ENCODE measurements at places on chromosomes 4 and X.

DNA sequence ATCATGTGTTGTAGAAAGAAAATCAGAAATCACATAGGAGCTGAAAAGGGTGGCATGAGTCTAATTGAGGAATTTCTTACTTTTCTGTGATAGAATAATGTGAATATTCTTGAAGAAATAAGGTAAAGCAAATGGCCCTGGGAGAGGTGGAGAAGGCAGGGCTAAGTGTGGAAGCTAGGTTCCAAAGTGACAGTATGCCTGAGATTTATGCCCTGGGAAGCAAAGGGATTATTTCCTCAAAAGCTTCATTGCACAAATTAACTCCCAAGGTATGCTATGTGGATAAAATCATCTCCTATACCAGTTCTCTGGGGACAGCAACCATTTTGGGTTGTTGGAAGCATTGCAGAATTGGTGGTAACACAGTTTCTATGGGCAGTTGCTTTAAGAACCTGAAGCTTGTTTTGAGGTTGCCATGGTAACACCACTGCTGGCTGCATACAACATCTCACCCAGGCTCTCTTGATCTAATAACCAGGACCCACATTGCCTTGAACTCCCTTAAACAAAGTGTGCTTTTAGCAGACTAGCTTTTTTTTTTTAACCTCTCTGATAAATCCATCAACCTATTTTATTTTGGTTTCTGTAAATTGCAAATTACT is 21.0 kb downstream of the MAOA start:
- no peak overlapping the region for H3K27ac ChIP-seq

DNA sequence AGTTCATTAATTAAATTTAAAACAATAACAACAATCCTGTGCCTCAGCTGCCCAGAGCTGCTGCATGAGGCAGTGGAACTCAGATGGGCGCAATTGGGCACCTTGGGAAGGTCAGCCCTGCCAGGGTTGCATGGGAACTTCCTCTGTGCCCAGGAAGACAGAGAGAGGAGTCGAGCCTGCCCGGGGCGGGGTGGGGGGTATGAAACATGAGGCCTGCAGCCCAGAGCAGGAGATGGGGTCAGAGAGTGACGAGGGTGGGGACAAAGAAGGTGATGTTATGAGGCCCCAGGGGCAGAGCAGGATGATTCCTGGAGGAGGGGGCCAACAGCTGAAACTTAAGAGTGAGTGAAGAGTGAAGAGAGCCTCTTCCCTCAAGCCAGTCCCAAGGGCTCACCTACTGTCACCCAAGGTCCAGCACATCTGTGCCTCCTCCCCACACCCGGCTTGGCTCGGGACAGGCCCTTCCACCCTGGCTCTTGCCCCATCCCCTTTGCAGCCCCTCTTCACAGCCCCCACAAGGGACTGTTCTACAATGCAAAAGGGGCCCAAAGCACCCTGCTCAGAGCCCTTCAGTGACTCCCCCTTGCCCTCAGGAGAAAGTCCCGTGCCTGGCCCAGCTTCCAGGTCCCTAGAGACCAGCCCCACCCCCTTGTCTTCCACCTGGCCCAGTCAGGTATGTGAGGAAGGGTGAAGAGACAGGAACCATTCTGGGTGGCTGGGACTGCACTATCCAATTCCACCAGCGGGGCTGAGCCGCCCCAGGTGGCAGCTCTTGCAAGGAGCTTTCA is 31.4 kb downstream of the HMX1 start:
- H3K36me3 ChIP-seq: no peaks in the 10 kb centered on the region
- peak; percentile 27 for DNase-seq

DNA sequence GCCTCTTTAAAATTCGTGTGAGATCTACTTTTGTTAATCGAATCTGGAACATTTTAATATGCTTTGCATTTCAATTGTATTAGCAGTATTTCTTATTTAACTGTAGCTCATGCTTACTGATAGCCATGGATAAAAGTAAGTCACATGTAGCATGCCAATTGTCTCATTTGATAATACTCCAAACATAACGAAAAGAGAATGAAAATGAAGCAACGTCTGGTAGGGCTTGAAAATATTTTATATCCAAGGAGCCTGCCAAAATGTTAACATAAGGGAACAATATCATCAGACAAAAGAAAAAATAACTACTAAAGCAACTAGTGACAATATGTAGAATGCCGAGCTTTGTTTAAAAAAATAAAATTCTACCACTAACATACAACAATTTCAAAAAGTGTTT is 94.1 kb upstream of the MID1 start:
- H3K27ac ChIP-seq: no peak overlapping the region
- no peak for DNase-seq
- H3K27me3 ChIP-seq: no peaks in the 10 kb centered on the region
- no peaks in the 10 kb centered on the region for H3K4me1 ChIP-seq

GRCh38 chrX:116239944-116240840 is 69.6 kb downstream of the AGTR2 start:
- no peaks in the 10 kb centered on the region for H3K27me3 ChIP-seq
- H3K27ac ChIP-seq: 0 out of 2 replicates have a peak overlapping the region, but pooled peaks have one; percentile 15
- DNase-seq: peak; percentile 28
- H3K4me1 ChIP-seq: peaks cover 18% of the 10 kb centered on the region
- H3K36me3 ChIP-seq: no peaks in the 10 kb centered on the region

- no peaks in the 10 kb centered on the region for H3K27me3 ChIP-seq
- H3K4me1 ChIP-seq: peaks cover 26% of the 10 kb centered on the region
- peak overlapping the region; percentile 81 for H3K27ac ChIP-seq
- H3K36me3 ChIP-seq: peaks cover 13% of the 10 kb centered on the region
Measured at GRCh38 chr4:84939113-84939512, 27.4 kb downstream of the WDFY3 start.

DNA sequence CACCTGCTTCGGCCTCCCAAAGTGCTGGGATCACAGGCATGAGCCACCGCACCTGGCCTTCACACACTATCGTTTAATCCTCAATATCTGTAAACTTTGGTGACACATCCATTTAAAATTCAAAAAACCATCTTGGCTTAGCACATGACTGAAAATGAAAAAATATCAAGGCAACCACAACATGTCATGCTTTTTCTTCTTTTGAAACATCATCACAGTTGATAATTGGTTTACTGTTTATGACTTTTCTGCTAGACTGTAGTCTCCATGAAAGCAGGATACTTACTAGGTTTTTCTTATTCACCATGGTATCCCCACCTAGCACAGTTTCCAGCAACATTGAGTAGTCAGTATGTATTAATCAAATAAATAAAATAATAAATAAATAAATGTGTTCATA is 11.0 kb downstream of the GNRHR start:
- H3K4me3 ChIP-seq: no peak overlapping the region
- H3K27ac ChIP-seq: no peak overlapping the region
- H3K27me3 ChIP-seq: no peaks in the 10 kb centered on the region
- no peak for DNase-seq
- H3K4me1 ChIP-seq: no peaks in the 10 kb centered on the region

- H3K4me1 ChIP-seq: peaks cover 16% of the 10 kb centered on the region
- H3K4me3 ChIP-seq: no peak overlapping the region
- no peaks in the 10 kb centered on the region for H3K27me3 ChIP-seq
- peaks cover 8% of the 10 kb centered on the region for H3K36me3 ChIP-seq
- DNase-seq: no peak
Measured at GRCh38 chr4:138163171-138163570, 79.0 kb downstream of the SLC7A11 start.

GRCh38 chrX:130680164-130681035 is 222.6 kb downstream of the ENOX2 start:
- H3K4me3 ChIP-seq: no peak overlapping the region
- DNase-seq: no peak
- no peaks in the 10 kb centered on the region for H3K36me3 ChIP-seq
- H3K4me1 ChIP-seq: peaks cover 16% of the 10 kb centered on the region
- H3K27me3 ChIP-seq: no peaks in the 10 kb centered on the region

DNA sequence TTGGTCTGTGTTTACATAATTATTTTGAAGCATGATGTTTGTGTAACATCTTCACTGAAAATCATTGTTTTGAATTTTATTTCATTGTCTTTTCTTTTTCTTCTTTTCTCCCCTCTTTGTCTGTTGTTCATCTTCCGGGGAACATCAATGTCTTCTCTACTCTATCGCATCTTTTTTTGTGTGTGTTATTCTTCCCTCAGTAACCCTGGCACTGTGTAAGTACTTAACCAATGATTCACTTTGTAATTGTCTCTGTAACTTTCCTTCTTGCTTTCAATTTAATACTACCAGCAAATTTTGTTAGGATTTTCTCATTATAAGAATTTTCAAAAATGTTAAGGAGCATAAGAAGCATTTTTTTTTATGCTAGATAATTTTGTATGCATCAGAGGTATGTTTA is 130.8 kb downstream of the PDLIM5 start:
- no peak overlapping the region for H3K4me3 ChIP-seq
- peaks cover 21% of the 10 kb centered on the region for H3K36me3 ChIP-seq
- H3K4me1 ChIP-seq: peaks cover 20% of the 10 kb centered on the region

DNA sequence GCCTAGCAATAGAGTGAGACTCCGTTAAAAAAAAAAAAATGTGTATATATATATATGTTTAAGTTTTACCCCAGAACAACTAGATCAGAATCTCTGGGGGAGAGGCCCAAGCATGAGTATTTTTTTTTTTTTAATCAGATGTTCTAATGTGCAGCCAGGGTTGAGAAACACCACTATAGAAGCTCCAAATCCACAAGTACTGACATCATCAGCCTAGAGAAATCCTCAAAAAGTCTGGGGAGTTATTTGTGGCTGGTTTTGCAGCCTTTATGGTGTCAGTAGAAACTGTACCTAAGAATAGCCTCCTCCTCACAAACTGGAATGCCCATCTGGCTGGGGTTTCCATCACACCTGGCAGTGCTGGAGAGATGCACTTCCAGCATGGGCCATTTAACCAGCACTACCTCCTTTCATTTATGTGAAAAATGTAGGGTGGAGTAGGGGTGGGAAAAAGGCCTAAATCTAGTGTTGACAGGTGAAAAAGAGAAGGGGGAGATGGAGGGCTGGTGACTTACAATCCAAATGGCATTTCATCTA is 93.5 kb downstream of the CBLL2 start:
- no peaks in the 10 kb centered on the region for H3K27me3 ChIP-seq
- no peak for DNase-seq
- peaks cover 5% of the 10 kb centered on the region for H3K4me1 ChIP-seq
- H3K27ac ChIP-seq: no peak overlapping the region
- no peak overlapping the region for H3K4me3 ChIP-seq

DNA sequence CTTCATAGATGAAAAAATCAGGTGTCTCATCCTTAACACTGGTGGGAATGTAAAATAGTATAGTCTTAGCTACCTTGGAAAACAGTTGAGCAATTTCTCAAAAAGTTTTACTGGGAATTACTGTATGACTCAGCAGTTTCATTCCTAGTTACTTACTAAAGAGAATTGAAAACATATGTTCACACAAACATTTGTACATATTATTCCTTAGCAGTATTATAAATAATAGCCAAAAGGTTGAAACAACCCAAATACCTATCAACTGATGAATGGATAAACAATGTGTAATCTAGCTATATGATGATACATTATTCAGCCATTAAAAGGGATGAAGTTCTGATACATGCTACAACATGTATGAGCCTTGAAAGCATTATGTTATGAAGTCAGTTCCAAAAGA is 41.7 kb downstream of the RBM46 start:
- H3K27me3 ChIP-seq: no peaks in the 10 kb centered on the region
- no peak for DNase-seq
- no peaks in the 10 kb centered on the region for H3K4me1 ChIP-seq
- H3K36me3 ChIP-seq: no peaks in the 10 kb centered on the region

GRCh38 chr4:174252412-174252811 is 31.1 kb downstream of the FBXO8 start:
- H3K27ac ChIP-seq: no peak overlapping the region
- H3K4me1 ChIP-seq: peaks cover 11% of the 10 kb centered on the region
- no peak for DNase-seq

- no peak overlapping the region for H3K27ac ChIP-seq
- H3K4me1 ChIP-seq: no peaks in the 10 kb centered on the region
- DNase-seq: peak; percentile 20
- H3K27me3 ChIP-seq: no peaks in the 10 kb centered on the region
Measured at GRCh38 chr4:82201805-82202641, 171.8 kb downstream of the HNRNPD start.

DNA sequence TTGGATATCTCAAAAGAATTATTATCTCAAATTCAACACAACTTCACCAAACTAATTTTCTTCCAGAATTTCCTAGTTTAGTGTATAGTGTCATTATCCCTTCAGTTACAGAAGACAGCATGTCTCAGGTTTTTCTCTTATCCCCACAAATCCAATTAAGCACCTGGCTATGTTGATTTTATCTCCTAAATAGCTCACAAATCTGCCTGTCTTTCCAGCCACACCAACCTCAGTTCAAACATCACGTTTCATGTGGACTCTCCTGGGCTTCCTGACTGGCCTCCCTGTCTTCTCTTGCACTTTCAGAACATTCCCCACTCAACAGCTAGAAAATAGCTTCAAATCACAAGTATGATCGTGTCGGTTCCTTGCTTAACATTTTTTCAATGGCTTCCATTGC is 14.8 kb downstream of the STK32B start:
- no peaks in the 10 kb centered on the region for H3K4me1 ChIP-seq
- no peaks in the 10 kb centered on the region for H3K36me3 ChIP-seq
- no peak for DNase-seq
- no peaks in the 10 kb centered on the region for H3K27me3 ChIP-seq
- no peak overlapping the region for H3K4me3 ChIP-seq
- H3K27ac ChIP-seq: no peak overlapping the region

- peak; percentile 10 for DNase-seq
- H3K27me3 ChIP-seq: peaks cover 6% of the 10 kb centered on the region
- no peak overlapping the region for H3K27ac ChIP-seq
- H3K36me3 ChIP-seq: no peaks in the 10 kb centered on the region
- no peaks in the 10 kb centered on the region for H3K4me1 ChIP-seq
Measured at GRCh38 chr4:70651864-70652506, 14.3 kb downstream of the JCHAIN start.

DNA sequence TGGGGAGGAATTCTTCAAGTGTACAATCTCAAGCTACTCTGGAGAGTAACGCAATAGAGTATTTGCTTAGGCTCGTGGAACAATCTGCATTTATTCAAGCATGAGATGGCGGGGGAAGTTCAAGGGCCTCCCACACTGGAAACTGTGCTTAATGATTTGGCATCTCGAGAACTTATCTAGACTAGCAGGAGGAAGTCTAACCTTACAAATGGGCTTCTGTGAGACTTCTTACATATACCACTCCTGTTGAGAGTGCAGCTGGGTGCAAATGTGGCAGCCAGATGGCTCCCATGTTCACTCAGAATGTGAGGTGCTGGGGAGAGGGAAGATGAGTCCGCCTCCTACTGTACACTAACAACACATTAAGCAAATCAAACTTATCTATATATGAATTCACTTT is 29.3 kb upstream of the PTPN13 start:
- DNase-seq: no peak
- H3K4me1 ChIP-seq: no peaks in the 10 kb centered on the region
- H3K27ac ChIP-seq: no peak overlapping the region
- H3K4me3 ChIP-seq: no peak overlapping the region

GRCh38 chrX:23008431-23009099 is 8.8 kb downstream of the DDX53 start:
- no peak overlapping the region for H3K4me3 ChIP-seq
- H3K36me3 ChIP-seq: no peaks in the 10 kb centered on the region
- DNase-seq: peak; percentile 37
- peaks cover 5% of the 10 kb centered on the region for H3K4me1 ChIP-seq
- H3K27ac ChIP-seq: no peak overlapping the region
- H3K27me3 ChIP-seq: no peaks in the 10 kb centered on the region
